ENCODE measurements at places on chromosomes 13 and 19.

DNA sequence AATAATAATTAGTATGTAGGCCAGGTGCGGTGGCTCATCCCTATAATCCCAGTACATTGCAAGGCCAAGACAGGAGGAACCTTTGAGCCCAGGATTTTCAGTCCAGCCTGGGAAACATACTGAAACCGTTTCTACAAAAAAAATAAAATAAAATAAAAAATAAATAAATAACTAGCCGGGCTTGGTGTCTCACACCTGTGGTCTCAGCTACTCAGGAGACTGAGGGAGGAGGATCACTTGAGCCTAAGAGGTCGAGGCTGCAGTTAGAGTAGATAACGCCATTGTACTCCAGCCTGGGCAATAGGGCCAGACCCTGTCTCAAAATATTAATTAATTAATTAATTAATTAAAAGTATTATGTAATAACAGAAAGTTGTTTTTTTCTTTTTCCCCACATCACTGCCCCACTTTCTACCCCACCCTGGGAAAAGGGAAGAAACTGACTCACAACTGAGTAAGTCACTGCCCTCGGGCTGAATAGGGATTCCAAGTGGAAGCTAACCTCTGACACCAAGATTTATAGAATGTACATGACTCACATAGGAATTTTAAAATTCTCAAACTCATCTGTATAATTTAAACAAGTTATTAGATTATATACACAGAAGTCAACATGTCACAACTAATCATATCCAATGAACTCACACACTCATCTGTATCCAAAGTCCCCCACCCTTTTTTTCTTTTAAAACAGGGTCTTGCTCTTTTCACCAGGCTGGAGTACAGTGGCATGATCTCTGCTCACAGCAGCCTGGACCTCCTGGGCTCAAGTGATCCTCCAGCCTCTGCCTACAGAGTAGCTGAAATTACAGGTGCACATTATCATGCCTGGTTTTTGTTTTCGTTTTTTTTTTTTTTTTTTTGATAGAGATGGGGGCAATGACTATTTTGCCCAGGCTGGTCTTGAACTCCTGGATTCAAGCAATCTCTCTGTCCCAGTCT lies 12.5 kb downstream of the ZNF611 start:
- no peak for DNase-seq

- DNase-seq = peak; percentile 80
Observed at GRCh38 chr19:50772476-50772875, 2.2 kb downstream of the GPR32 start.

GRCh38 chr13:79534596-79534995 lies 53.6 kb downstream of the NDFIP2 start:
- no peak for DNase-seq

DNA sequence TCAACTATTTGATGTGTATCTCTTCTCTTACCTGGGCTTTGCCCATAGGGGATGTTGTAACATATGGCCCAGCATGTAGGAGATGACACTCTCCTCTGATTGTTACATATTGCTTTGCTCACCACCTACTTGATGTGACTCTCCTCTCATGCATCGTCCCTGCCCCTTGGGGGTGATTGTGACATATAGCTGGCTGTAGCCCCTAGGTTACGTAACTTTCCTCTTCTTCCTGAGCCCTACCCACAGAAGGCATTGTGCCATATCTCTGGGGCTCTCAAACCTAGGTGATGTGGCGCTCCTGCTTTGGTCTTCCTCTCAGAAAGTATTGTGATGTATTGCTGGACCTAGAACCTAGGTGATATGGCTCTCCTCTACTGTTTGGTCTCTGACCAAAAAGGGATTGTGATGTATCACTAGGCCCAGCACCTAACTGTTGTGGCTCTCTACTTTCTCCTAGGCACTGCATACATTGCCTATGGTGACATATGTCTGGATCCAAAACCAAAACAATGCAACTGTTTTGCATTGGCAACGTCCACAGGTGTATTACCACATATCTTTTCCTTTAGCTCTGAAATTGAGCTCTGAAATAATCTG lies 71.9 kb upstream of the ZNF724 start:
- no peak for DNase-seq

DNA sequence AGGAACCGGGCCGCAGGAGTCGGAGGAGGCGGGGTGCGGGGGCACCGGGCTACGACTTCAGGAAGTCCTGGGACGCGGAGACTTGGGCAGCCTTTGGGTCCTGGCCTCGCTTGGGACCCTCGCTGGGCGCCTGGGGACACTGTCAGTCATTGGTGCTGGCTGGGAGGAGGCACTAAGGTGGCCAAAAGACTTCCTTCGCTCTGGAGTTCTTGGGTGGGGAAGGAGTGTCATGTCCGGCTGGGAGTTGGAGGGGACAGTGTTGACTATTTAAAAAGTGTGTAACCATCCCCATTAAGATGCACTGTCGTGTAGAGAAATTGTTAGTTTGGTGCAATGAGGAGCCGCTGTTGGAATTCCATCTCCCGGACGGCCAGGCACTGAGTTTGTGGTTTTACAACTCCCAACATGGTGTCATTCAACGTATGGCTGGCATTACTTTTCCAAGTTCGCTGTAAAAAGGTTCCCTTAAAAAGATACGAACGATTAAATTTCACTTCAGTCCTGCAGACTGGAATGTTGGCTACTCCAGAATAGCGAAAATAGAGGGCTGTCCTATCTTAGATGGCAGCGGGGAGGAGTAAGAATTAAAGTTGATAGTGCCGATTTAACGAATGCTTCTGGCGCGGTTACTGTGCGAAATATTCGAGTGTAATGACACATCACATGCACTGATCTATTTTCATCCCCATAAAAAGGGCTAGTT lies 776 bp downstream of the DNAJC3 start:
- peak; percentile 68 for DNase-seq

GRCh38 chr13:38990693-38991092 lies at the start of gene STOML3:
Gene STOML3 (minus strand): TSS chr13:38990831. CDS start chr13:38990721, 110 bp downstream.
- no peak for DNase-seq

DNA sequence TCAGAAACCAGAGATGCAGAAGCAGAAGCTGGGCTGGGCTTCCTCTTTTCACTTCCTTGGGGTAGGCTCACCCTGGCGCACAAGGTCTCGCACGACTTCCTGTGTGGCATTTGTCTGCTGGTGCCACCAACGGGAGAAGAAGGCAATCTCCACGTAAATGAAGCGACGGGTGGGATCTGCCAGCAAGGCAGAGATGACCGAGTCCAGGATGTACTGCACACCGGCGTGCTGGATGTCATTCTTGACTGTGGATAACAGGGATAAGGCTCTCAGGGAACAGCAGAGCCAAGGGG lies 1.3 kb downstream of the MAN2B1 start:
- DNase-seq = peak; percentile 95

DNA sequence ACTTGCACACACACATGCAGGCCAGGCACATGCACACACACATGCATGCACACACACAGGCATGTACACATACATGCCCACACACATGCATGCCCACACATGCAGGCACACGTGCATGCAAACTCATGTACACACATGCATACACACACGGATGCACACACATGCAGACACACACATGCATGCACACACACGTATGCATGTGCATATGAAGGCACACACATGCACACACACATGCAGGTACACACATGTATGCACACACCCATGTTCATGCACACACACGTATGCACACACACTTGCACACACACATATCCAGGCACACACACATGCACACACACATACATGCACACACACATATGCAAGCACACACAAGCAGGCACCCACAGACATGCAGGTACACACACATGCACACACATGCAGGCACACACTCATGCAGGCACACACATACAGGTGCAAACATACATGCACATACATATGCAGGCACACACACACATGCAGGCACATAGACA lies 278.1 kb downstream of the LHFPL6 start:
- no peak for DNase-seq

DNA sequence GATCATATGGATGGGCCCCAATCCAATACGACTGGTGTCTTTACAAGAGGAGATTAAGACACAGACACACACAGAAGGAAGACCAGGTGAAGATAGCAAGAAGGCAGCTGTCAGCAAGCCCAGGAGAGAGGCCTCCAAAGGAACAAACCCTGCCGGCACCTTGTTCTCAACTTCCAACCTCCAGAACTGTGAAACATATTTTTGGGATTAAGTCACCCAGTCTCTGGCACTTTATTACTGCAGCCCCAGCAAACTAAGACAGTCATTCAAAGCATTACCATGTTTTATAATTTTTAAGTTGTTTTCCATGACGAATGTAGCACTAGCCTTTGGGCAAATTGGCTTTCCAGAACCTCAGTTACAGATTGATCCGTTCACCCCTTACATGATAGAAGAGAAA lies 11.3 kb downstream of the STARD13 start:
- DNase-seq = no peak

- peak; percentile 9 for DNase-seq
Observed at GRCh38 chr13:66087269-66087710, 1142.8 kb downstream of the PCDH9 start.

DNA sequence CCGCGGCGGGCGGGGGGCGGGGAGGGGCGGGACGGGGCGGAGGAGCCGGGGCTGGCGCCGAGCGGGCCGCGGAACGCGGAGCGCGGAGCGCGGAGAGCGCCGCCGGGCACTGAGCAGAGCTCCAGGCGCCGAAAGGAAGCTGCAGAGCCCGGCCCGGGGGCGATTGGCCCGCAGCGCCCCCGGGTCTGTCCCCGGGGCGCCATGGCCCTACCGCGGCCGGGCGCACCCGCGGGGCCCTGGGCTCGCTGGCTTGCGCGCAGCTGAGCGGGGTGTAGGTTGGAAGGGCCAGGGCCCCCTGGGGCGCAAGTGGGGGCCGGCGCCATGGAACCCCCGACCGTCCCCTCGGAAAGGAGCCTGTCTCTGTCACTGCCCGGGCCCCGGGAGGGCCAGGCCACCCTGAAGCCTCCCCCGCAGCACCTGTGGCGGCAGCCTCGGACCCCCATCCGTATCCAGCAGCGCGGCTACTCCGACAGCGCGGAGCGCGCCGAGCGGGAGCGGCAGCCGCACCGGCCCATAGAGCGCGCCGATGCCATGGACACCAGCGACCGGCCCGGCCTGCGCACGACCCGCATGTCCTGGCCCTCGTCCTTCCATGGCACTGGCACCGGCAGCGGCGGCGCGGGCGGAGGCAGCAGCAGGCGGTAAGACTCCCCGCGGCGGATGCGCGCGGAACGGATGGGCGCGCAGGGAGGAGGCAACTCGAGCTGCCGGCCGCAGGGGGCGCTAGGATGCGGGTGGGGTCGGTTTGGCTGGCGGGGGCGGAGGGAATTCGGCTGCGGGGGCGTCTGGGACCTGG lies at the start of gene PDE4A:
PDE4A (plus strand) TSS at position 95 of the 796 bp plus-strand sequence; CDS start at position 322, 227 bp downstream.
- peak; percentile 69 for DNase-seq

- no peak for DNase-seq
Observed at GRCh38 chr19:48413879-48414587, 20.6 kb downstream of the GRIN2D start.

DNA sequence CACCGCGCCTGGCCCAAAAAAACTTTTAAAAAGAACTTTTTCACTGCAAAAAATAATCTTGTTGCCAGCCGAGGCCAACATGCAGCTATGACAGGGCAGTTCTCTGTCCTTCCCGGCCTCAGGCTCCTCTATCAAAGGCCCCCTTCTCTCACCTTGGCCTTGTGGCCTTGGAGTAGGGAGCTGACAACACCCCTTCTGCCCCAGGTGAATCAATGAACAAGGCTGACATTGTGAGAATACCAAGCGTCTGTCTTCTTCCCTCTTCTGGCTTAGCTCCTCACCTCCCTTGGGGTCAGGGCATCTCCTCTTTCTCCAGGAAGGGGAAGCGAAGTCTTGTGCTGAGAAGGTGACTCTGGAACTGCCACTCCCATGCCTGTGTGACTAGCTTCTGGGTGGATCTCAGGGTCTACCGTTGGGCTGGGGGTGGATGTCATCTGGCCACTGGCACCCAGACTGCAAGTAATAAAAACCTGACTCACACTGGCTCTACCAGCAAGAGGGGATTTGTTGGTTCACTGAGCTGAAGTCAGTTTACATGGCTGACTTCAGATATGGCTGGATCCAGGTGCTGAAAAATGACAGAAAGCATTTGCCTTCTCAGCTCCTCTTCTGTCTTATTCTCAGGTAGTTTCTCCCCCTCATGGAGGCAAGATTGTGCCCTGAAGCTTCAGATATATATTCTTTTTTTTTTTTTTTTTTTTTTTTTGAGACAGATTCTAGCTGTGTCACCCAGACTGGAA lies 6.3 kb downstream of the C19orf38 start:
- DNase-seq = no peak

- DNase-seq = no peak
Observed at GRCh38 chr13:92677571-92677970, 549.0 kb upstream of the GPC6 start.

DNA sequence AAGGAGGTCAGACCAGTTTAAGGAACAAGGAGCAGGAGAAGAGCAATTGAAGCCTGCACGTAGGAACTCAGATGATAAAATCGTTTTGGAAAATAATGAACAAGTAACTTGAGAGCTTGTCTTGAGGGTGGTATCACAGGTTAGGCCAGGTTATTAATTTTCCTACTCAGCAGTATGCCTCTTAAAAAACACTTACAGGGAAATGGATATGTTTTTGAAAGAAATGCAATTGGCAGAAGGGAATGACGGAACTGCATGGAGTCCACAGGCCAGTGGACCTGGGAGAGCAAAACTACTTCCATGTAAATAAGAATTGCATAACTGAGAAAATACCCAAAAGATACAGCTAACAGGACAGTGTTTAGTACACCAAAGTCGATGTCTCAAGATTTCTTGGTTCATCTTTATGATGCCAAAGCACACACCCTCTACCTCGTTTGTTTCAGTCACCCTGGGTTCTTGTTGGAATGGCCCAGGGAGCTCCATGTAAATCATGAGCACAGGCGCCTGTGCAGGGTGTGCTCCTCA lies 35.2 kb downstream of the MBNL2 start:
- DNase-seq = no peak

DNA sequence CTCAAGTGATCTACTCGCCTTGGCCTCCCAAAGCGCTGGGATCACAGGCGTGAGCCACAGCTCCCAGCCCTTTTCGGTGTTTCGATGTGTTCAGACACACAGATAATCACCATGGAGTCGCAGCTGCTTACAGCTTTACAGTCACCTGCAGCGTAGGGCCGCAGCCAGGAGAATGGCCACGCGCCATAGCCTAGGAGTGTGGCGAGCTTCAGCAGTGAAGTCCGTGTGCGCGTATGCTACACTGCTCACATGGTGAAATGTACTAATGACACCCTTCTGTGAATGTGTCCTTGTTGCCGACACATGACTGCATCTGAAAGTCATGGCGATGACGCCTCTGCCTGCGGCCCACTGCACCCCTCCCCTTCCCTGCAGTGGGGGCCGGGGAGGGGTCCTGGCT lies 23.6 kb downstream of the AP3D1 start:
- DNase-seq = no peak
